Epithelial cell of esophagus (primary cell): ENCODE measurements at places on chromosomes 2 and 18.

DNA sequence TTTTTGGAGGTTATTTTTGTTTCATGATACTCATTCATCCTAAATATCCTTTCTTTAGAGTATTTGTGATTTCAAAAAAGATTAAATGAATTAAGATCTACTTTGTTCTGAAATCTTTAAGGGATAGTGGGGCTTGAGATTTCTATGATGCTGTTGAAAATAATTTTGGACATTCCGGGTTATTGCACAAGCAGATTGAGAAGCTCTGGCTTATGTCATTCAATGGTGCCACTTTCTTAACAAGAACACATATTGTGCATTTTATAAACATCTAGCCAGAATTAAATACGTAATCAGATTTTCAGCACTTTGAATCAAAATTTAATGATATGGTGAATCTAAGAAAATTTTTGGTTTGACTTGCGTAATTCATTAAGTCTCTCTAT, 207.7 kb upstream of the COL3A1 start:
- DNase-seq, result no peak

GRCh38 chr2:201701646-201702045, 3.2 kb upstream of the MPP4 start:
- DNase-seq, result no peak

DNA sequence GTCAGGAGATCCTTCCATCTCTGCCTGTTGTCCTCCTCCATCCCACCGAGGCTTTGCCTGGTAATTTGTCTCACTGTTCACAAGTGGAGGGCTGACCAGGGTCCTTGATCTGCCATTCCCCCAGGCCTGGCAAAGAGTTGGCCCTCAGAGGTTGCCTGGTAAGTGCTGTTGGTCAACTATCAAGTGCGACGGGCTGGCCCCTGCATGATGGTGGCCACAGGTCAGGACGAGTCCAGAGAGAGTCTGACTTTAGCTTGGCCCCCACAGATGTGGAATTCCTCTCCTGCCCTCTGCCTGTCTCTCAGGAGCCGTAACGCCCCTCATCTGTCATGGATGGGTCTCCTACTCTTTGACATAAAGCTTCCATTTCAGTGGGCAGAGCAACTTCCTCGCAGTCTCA, 97.3 kb upstream of the SMIM21 start:
- no peak for DNase-seq

DNA sequence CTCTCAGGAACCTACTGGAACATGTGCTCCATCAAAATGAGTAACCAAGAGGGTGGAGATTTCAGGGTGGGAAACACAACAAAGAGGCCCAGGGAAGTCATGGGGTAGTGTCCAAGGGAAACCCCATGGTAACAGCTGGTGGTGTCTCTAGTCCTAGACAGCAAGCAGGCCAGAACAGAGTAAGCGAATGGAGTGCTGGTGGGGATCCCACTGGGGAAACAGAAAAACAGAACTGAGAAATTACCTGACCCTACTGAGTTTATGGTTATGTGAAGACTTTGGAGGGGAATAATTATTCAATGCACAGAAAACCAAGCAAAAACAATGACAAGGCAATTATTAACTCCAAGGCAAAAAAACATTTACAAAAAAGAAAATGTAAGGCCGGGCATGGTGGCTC, 16.9 kb downstream of the ERCC3 start:
- no peak for DNase-seq

GRCh38 chr2:14936426-14936825, 303.9 kb downstream of the LRATD1 start:
- no peak for DNase-seq

GRCh38 chr2:172467382-172467781, 40.0 kb downstream of the ITGA6 start:
- DNase-seq, result no peak

DNA sequence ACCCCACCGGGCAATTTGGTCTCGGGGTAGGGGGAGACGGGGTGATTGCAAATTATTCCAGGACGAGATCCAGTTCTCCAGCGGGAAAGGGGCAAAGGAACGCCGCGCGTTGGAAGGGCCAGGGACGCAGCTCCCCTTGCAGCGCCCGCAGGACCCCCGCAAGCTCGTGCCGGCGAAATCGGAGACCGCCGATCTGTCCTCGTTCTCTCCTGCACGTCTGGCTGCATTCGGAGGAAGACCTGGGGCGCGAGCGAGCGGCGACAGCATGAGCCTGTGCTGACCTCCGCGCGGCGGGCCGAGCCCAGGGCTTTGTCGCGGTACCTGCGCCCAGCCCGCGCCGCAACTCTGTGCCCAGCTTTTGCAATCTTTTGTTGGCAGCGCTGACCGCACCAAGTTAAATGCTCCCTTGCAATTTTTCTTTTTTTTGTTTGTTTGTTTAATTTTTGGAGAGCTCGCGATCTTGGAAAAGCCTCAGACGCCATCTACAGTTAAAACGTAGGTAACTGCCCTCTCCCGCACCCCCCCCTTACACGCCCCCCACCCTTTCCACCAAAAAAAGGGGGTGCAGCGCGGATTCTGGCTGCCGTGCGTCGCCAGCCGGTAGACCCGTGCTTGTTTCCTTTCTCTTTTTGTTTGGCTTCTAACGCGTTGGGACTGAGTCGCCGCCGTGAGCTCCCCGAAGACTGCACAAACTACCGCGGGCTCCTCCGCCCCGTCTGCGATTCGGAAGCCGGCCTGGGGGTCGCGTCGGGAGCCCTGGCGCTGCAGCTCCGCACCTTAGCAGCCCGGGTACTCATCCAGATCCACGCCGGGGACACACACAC, 667 bp downstream of the TRIB2 start:
- DNase-seq, result peak; percentile 57

DNA sequence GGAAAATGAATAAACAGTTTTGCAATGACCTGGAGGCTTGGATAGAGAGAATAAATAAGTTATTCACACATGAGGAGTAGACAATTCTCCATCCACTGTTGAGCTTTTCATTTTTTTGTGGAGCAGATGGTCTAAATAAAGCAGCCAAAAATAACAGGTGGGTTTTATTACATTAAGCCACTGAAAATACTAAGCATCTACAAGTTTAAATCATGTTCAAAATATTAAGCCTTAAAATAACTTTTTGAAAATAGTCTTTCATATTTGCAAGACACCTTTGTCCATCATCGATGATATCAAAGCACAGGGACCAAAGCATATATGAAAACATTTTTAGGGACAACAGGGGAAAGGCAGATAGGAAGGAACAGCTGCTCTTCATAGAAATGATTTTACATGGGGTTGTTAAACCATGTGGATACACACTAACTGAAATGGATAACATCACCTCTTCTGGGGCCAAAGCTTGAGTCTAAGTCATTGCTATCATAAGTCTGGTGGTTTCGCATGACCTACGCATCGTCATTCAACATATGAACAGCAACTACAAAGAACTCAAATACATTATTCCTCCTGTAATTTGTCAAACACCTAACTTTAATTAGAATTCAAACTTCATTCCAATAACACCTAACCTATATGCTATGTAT, 197.6 kb upstream of the CHST9 start:
- no peak for DNase-seq

GRCh38 chr2:139790807-139791752, 1010.9 kb upstream of the NXPH2 start:
- peak; percentile 55 for DNase-seq

- peak; percentile 28 for DNase-seq
These were observed 76.6 kb upstream of the GRB14 start for GRCh38 chr2:164697688-164698461.

GRCh38 chr18:10249270-10249669, 205.2 kb upstream of the APCDD1 start:
- no peak for DNase-seq

DNA sequence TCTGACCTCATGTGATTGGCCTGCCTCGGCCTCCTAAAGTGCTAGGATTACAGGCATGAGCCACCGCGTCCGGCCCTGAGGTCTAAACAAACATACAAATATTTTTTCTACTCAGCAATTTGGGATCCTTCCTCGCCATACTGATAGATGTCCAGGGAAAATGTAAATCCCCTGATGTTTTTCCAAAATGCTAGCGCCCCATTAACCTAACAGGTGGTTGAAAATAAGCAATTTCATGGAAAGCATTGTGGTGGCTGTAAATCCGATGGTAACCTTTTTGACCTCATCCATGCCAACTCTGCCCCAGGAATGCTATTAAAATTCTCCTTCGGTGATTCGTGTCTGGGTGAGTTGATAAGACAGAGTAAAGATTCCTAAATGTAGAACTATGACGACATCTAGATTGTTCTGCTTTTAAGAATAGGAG, 19.3 kb downstream of the GEMIN6 start:
- DNase-seq, result no peak

GRCh38 chr2:160934263-160934662, 226.0 kb upstream of the TANK start:
- no peak for DNase-seq

DNA sequence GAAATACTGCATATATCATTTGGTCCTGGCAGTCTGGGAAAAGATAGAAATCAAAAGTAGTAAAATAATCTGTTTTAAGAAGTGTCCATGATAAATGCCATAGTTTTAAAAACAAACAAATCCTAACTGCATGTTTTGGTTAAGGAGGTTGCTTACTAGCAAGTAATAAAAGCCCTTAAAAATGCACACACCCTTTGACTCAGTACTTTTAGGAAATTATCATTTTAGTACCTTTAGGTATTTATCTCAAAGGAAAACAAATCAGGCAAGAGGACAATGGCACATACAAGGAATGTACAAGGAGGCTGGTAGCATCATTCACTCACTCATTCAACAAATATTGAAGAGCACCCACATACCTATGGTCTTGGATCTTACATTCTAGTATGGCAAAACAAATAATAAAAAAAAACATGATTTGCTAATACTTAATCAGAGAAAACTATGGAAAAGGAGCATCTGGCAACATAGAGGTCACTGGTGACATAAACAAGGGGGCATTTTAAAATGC, 67.6 kb downstream of the OLA1 start:
- no peak for DNase-seq

DNA sequence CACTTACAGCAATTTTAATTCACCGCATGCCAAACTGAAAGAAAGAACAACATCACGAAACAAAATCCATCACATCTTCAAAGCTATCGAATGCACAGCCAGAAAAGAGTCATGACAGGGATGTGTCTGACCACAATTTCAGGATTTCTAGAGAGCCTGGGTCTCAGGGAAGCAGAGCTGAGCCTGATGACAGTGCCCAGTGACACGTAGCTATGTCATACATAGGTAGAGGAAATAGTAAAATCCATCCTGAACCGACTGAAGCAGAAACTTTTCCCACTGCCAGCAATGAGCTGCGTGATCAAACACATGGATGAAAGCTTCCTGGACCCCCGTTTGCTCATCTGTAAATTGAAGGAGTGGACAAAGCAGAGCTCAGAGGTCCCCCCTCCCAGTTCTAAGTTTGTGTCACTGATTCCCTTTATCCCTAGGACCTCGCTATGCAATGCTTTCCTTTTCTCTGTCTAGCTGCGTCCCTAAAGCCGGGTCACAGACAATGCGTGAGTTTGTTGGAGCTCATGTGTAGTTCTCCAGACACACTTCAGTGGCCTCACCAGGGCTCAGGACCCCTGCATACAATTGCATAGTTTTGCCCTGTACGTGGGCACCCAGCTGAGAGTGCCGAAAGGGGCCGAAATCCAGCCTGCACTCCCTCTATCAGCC, 37.6 kb downstream of the CCBE1 start:
- peak; percentile 57 for DNase-seq

GRCh38 chr18:12231986-12232385, 22.2 kb upstream of the CIDEA start:
- no peak for DNase-seq

- DNase-seq, result peak; percentile 58
These were observed 5.1 kb downstream of the NEDD4L start for GRCh38 chr18:58049000-58049688.

- no peak for DNase-seq
These were observed 62.5 kb downstream of the TGOLN2 start for GRCh38 chr2:85265304-85265703.

DNA sequence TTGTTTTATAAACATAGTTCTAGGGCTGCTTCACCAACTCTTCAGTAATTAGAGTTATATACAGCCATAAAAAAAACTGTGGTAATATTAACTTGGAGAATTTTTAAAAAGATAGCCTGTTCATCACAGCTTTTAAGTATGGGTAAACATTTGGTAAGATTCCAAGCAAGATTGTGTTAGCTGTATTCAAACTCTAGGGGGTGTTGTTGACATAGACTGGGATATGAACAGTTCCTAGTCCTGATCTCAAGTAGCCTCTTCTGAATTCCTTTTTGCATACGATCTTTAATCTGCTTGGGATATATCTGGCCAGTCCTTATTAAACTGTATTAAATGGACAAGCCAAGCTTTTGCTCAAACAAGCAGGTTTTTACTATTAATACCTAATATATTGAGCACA, 13.4 kb downstream of the NOP58 start:
- peak; percentile 62 for DNase-seq

- DNase-seq, result no peak
These were observed 5.5 kb downstream of the RALB start for GRCh38 chr2:120258196-120258595.

DNA sequence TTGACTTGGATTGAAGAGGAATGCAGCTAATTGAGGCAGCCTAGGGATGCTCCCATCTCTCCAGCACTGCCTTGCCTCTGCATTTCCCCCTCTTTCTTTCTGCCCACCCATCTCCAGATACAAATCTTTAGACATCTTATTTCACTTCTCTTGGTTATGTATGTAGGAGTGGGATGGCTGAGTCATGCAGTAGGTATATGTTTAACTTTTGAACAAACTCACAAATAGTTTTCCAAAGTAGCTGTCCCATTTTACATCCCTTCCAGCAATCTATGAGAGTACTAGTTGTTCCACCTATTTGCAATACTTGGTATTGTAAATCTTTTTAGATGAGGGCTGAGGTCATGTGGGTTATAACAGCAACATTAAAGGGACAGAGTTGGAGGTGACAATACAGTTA, 329.9 kb downstream of the DYSF start:
- no peak for DNase-seq

DNA sequence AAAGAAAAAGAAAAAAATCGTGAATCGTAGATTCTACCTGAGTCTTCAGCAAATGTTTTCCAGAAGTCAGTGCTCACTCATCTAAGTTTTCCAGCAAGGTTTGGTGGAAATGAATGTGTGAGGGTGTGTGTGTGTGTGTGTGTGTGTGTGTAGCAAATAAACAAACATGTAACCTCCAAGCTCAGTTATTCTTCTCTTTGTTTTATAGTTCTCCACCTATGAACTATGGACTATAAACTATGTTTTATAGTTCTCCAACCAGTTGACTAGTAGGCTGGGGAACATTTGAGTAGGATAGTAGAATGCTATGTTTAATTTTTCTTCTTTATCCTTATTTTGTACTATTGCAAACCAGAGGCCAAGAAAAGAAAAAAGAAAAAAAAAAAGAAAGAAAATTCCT, 44.6 kb upstream of the SERPINE2 start:
- no peak for DNase-seq
